CD4-positive, alpha-beta T cell treated with Interleukin-4 for 4 hours (primary cell): ENCODE measurements at places on chromosomes 6 and 20.

DNA sequence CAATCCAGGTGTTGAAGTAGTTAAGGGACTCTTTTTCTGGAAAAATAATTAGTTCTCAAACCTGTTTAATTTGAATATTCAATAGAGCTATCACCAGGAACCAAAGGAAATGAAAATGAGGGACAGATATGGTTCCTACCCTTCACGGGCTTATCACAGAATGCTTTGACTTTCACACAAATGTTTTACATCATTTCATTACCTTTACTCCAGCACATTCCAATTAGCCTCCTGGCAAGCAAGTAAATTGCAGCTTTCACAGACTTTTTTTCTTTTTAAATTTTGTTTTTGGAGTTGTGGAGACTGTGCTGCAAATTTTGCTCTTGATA is 35.2 kb downstream of the PLEKHG1 start:
- no peak for DNase-seq

- DNase-seq, result no peak
These were observed 117.5 kb downstream of the HAO1 start for GRCh38 chr20:7822772-7823171.

DNA sequence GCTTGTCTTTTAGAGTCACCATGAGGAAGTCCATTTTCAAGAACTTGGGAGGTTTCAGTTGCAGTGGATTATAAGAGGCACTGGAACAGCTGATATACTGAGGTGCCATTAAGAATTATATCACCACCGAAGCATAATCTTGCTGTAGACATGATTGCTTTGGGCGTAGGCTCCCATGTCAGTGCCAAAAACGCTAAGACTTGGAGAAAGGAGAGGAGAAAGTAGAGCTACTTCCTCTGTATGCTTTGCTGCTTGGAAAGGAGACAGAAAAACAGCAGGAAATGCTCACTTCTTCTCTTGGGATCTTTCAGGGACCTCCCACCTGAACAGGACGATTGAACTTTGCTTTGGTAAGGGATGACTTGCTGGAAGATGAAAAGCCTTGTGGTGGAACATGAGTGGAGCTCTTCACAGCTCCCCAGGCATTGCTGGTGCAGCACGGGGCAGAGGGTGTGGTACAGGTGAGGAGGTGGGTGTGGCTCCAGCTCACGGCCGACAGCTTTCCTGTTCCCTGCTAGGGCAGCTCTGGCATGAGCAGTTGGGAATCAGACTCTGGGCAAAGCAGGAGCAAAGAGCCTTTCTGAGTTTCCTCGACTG is 190.4 kb upstream of the JAG1 start:
- DNase-seq, result no peak

DNA sequence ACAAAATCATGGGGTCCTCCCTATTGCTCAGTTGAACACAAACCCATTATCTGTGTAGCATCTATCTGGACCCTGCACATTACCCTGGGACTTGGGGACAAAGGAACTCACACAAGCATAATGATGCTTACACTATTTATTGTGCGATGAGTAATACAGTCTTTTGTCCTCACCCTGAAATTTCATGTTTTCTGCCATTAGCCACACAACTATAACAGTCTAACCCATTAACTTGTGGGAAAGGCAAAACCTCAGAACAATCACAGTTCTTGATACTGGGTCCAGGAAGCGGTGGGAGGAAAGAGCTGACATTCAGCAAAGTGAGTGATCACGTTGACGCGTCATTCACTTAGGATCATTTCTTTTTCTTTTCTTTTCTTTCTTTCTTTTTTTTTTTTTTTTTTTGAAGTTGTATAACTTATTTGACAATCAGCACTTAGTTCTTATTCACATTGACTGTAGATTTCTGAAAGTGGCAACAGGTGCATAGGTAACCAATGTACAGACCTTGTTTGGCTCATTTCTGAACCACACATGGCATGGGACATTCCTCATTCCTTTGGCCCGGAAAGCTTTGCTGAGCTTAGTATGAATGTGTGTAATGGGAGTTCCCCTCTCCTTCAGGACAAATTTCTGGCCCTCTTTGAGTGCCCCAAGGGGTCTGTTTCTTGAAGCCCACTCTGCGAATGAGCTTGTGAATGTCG is 94.8 kb upstream of the CNKSR3 start:
- DNase-seq, result peak; percentile 6

DNA sequence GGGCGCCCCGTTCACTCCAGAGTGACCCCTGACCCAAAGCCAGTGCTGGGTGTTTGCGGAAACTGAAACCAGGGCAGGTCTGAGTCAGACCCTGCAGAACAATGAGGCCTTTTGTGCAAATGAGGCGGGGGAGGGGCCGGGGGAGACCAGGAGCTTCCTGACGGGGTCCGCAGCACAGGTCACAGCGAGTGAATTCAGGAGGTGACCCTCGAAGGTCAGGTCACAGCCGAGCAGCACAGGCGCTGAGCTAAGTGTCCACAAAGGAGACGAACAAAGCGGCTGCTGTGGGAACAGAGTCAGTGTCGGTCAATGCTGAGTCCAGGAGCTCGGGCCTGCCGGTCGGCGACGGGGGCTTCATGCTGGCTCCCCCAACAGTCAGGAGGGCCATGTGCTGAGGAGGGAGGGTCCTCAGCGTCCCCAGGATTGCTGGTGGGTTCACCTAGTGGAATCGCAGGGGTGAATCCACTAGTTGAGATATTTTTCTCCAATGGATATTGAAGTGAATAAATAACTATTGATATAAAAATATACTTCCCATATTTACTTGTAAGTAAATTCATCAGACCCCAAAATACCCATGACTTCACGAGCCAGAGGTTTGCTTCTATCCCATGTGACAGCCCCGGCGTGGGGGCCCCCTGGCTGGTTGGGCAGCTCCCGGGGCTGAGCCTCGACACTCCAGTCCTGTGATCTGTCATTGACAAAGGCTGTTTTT is 188.4 kb upstream of the SULF2 start:
- no peak for DNase-seq

GRCh38 chr6:56515081-56515905 is 127.4 kb downstream of the DST start:
- DNase-seq, result no peak

DNA sequence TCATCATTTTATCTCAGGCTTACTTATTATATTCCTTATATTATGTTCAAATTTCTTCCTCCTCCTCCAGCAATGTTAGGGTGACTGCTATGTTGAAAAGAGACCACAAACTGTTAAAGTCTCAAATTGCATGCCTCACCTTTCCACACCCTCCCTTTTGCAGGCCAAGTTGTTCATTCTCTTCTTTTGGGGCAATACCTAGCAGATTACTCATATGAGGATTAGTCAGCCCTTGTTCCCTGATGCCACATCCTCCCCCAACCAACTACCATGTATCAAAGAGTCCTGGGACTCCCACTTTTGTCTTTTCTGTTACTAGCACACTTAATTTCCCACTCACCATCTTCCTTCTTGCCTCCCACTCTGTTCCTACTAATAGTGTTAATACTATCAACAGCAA is 434.7 kb downstream of the BCKDHB start:
- no peak for DNase-seq

- no peak for DNase-seq
These were observed 383.8 kb upstream of the CITED2 start for GRCh38 chr6:139758209-139758611.

DNA sequence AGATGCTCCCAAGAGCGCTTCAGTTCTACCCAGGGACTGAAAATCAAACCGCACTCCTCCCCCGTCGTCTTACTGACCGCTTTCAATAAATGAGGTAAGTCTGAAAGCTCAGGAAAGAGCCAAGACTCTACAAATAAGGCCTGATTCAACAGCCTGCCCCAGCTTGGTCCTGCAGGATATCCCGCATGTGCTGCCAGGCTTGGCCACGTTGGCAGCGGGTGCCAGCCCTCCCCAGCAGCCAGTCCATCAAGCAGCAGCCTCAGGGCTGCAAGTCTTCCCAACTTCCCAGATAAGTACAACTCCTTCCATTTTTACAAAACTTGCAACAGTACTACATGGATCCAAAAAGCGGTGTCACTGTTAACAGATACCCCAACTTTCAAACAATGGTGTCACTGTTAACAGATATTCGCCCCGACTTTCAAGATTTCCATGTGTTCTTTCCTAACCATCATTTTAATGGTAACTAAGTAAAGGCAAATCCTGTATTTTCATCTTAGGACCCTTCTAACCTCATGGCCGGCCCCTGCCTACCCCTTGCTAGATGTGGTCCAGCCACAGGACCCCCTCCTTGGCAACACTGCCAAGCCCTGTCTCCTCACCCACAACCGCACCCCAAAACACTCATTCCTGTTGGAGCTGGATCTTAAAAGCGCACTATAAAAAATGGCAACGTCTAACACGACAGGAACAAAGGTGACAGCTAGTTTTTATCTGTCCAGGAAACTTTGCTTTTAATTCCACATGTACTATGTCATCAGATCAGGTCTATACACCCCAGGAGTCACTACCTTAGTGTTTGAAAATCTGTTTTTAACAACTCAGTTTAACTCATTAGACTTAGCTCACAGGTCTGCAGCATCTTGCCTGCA is 28.0 kb downstream of the DIDO1 start:
- DNase-seq, result no peak

DNA sequence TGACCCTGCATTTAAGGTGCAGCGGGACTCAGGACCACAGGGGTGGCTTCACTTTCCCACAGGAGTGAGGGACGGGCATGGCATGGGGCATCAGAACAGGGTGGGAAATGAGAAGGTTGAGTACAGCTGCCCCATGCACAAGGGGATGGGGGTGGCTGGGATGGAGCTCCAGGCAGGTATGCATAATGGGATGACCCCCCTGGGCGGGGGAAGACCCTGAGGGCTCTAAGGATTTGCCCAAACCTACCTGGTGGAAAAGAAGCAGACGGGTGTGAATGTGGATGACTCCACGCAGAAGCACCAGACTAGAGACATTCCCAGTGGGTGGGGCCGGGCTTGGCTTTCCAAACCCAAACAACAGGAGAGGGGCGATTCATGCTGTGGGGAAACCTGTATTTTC is 200.3 kb downstream of the SYNDIG1 start:
- no peak for DNase-seq

DNA sequence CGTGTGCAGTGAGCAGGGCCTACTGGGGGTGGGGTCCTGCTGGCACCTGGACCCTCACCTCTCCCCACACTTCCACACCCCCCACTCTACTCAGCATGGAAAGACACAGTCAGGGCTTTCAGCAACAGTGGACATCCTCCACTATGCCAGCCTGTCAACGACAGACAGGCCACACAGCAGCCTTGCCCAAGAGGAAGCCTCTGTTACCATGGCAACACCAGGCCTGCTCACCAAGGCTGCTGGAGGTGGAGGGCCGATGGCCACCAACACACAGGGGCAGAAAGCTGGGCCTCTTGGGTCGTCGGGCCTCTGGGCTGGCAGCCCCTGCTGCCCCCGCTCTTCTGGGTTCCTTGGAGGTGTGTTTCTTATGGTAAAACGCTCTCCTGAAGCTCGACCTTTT is 13.6 kb downstream of the BNIP5 start:
- no peak for DNase-seq

DNA sequence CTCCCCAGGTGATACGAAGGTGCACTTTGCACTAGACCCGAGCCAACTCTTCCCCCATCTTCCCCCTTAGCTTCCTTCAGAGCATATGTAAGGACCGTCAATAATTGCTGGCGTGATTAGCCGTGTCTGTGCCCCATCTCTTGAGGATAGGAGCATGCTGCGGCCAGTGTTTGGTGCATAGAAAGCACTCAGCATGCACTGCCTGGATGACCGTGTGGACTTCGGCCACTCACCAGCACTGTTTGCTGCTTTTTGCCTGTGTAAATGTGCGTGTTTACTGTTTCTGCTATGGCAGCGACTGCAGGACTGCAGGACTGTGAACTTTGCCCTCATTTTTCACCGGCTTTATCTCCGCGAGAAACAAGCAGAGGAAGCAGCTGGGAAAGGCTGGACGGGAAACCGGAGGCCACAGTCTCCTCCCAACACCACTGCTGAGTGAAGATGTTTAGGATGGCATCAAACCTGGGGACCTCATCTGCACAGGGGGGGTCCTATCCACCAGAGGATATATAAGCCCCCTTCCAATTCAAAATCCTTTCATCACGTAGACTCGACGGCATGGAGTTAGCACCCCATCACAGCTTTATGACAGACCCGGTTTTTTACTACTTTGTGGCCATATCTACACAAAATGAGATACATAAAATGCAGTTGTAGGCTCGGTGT is 150.6 kb upstream of the AFDN start:
- DNase-seq, result no peak

- peak; percentile 70 for DNase-seq
These were observed 57.2 kb upstream of the ARID1B start for GRCh38 chr6:156719720-156720563.

DNA sequence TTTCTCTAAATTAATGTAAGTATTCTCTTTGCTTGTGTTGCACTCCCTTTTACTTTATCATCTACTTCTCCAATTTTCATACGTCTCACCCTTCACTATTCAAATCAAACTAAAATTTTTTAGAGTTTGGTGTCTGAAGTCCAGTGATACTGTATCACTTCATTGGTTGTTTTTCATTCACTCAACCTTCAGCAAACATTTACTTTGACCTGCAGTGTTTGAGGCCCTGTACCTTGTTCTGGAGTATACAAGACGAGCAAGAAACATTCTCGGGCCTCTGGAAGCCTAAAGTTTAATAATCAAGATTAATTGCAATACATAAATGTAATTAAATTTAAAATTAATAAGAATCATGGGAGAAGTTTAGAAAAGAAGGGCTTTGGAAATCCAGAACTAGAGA is 64.6 kb downstream of the SCAF8 start:
- no peak for DNase-seq

DNA sequence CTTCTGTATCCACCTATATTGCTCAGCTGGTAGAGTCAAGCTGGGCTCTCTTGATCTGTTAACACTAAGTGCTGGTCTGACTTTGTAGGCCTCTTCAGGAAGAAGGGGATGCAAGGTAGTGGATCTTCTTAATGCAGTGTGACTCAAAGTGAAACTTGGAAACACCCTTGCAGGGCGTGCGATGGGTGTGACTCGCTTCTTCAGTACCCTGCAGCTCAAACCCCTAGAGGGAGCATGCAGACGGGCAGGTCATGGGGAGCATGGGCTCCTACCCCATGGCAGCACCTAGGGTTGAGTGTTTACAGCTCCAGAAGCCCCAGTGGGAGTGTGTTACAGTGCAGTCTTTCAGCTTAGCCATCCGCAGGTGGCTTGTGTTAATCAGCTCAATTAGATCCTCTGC is 757 bp upstream of the SAMD3 start:
- DNase-seq, result peak; percentile 92
